ENCODE measurements at places on chromosomes 11 and 22.

DNA sequence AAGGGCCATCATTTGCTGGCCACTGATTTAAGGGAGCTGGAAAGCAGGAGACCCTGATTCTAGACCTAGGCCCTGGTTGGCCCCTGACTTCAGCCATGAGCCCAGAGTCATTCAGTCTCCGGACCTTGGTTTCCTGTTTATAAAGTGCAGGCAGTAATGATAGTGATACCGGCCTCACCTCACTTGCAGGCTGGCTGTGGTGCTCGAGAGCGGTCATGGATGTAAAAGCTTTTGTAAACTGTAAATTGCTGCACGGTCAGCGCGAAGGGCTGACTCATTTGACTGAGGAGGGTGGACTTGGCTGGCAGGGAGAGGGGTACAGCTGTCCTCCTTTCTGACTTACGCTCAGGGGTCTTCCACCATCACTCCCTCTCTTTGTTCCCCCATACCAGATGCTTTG is 37.4 kb downstream of the FBLN1 start:
- no peak for DNase-seq

- DNase-seq, result no peak
These were observed 76.2 kb downstream of the ARHGAP32 start for GRCh38 chr11:129115652-129116586.

DNA sequence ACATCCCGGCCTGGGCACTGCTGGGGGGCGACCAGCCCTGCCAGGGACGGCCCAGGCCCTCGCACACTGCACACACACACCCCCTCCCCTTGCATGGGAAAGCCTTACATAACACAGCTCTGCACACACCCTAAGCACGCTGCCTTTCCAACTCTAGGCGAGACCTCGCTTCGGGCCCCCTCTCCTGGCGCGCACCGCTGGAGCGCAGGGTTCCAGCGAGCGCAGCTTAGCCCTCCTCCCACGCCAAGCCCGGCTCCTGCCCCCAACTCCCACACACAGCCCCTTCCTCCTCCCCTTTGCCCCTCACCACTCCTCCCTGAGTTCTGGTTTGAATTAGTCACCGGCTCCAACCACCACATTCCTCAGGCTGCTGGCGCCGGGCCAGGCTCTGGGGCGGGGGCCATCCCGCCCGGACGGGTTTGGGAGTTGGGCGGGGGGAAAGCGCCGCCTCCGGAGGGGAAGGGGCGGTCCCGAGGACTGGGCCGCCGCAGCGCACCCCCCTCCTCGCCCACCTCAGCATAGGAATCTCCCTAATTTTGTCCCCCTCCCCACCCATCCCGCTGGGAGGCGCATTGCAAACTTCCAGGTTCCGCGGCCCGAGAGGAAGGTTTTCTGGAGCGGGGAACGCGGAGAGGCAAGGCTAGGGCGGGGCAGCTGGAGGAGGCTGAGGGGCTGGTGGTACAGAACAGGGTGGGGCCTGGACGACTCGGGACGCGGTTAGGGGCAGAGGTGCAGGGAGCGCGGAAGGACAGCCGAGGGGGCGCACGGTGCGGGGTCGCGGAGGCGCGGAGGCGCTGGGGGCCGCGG is 966 bp downstream of the AHNAK start:
- DNase-seq, result peak; percentile 64

- no peak for DNase-seq
These were observed 293.2 kb downstream of the NELL1 start for GRCh38 chr11:20962581-20962980.

DNA sequence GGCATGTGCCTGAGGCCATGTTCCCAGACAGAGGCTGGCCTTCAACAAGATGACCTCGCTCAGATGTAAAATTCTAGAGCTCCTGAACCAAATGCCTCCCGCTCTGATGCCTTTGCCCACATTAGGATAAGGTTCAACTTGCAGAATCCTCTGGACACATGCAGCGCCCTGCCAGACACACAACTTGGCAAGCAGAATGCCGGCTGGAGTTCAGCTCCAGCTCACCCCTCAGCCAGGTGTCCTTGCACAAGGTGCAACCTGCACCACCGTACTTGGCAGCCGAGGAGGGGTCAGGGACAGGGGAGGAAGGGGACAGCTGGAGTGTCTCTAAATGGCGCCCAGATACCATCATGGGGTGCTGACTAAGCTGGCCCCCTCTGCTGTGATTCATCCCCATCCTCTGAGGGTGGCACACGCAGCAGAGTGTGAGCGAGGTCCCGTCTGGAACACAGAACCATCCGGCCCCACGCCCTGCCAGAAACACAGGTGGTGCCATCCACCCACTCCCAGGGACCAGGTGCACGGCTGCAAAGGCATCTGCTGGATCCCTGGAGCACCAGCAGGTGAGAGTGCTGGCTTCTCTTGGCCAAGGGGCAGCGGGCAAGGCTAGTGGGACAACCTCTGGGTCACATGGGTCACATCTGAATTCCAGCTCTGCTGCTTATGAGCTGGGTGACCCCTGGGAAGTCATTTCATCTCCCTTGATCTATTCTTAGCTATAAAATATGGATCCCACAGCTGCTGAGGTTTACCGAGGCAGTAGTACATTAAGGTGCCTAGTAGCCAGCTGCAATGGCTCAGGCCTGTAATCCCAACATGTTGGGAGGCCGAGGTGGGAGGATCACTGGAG is 12.8 kb downstream of the ZMAT5 start:
- no peak for DNase-seq

GRCh38 chr22:35732116-35732515 is 14.4 kb downstream of the APOL5 start:
- no peak for DNase-seq

GRCh38 chr11:100878474-100878873 is 191.4 kb downstream of the ARHGAP42 start:
- no peak for DNase-seq

DNA sequence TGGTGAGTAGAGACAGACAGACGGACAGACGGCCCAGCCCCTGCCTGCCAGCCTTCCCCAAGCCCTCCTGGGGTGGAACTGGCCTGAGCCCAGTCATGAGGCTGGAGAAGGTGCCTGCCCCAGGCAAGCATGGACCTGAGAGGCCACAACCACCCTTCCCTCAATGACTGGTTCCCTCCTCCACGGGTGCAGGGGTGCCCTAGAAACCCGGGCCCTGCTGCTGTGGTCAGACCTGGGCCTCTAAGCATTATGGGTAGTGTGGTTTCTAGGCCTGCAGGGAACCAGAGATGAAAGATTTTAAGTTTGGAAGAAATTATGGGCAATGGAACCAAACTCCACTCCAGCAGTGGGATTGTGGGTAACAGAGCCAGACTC is 13.5 kb downstream of the RHBDD3 start:
- no peak for DNase-seq

- no peak for DNase-seq
These were observed 35.1 kb upstream of the ARFGAP3 start for GRCh38 chr22:42892156-42892555.

- DNase-seq, result no peak
These were observed 77.5 kb upstream of the PITPNB start for GRCh38 chr22:27996529-27996925.

DNA sequence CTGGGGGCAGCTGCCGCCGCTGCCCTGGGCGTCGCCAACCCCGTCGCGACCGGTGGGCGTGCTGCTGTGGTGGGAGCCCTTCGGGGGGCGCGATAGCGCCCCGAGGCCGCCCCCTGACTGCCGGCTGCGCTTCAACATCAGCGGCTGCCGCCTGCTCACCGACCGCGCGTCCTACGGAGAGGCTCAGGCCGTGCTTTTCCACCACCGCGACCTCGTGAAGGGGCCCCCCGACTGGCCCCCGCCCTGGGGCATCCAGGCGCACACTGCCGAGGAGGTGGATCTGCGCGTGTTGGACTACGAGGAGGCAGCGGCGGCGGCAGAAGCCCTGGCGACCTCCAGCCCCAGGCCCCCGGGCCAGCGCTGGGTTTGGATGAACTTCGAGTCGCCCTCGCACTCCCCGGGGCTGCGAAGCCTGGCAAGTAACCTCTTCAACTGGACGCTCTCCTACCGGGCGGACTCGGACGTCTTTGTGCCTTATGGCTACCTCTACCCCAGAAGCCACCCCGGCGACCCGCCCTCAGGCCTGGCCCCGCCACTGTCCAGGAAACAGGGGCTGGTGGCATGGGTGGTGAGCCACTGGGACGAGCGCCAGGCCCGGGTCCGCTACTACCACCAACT is 1.0 kb downstream of the FUT4 start:
- no peak for DNase-seq

- no peak for DNase-seq
These were observed 120.0 kb upstream of the SERPIND1 start for GRCh38 chr22:20653795-20654342.

- DNase-seq, result no peak
These were observed 55.2 kb upstream of the MPEG1 start for GRCh38 chr11:59267736-59268475.

DNA sequence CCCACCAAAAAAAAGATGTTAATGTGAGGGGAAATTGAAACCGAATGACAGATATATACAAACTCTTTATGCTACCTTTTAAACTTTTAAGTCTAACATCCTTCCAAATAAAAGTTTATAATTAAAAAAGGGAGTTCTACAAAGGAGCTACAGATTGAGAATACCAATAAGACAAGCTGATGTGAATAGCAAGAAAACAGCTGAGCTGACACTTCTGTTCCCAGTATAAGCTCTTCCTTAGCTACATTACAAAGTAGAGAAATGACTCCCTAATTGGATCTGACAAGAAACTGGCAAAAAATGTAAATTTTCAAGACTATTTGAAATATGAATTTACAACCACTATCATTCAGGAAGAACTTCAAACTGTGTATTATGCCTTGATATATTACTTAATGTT is 294.6 kb upstream of the SYN3 start:
- DNase-seq, result no peak

DNA sequence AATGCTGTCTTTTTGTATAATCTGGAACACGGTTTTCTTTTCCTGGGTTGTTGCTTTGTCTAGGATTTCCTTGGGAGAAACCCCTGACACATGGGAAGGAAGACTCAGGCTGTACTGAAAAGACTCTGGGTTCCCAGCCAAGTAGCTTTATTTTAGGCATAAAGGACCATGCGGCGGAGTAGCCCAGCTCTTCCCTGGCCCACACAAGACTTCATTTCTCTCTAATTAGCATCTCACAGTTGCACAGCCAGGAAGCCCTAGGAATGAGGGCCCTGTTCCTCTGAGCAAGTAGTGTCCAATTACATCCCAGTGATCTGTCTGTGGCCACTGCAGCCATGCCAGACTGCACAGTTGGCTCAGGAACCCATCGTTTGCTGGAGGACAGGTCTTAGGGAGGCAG is 319.5 kb downstream of the TENM4 start:
- DNase-seq, result no peak
